ENCODE measurements at places on chromosomes 6 and 20.

DNA sequence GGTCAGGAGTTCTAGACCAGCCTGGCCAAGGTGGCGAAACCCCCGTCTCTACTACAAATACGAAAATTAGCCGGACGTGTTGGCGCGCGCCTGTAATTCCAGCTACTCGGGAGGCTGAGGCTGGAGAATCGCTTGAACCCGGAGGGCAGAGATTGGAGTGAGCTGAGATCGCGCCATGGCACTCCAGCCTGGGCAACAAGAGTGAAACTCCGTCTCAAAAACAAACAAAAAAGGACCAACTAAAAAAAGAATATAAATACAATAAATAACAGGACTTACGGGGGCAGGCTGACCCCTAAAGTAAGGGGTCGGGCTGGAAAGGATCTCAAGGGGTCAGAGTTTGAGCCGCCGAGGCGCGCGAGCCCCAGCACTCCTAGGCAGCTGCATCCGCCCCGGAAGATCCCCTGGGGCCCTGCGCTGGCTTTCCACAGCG, 509 bp upstream of the TPD52L2 start:
- DNase-seq, result no peak

- no peak for DNase-seq
Measured at GRCh38 chr6:161133963-161134362, 139.9 kb downstream of the AGPAT4 start.

DNA sequence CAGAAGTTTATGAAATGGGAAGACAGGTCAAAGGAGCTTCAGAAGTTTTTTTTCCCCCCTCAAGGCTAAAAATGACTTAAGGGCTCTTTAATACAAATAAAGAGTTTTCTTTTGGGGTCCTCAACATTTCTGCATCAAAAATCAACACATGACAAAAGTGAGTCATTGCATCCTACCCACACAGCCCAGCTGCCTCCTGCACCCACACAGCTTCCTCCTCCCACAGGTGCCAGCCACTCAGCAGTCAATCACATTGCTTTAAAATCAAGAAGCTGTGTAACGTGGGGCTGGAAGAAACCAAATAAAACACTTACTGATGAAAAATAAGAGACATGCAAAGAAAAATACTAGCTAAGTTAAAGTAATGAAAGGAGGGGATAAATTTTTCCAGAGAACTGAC, 68.5 kb downstream of the MAP3K5 start:
- DNase-seq, result no peak

DNA sequence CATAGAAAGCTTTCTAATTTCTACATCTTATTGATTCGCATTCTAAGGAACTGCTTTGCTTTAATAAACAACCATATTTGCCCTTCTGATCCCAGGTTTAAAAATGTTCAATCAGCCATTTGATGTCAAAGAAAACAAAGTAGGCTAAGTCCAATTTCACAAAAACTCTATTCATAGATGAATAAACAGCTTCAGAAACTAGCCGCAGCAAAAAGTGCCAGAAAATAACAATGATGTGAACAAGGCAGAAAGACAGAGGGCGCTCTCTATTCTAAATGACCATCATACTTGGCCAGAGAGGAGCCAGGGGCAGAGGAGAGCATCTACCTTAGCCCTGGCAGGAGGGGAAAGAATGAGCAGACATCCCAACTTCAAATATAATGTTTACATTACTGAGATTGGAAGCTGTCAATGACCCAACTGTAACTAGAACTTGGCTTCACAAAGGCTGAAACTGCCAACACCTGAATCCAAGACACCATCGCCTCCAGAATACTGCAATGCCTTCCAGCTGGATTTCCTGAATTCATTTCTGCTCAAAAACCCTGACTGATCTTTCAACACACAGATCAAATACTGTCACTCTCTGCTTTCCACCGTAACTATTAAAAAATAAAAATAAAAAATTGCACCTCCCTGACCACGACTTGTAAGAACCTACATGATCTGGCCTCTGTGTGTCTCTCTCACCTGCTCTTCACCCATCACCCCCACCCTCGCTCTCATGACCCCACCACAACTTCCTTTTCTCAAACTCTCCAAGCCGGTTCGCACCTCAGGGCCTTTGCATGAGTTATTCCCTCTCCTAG, 9.5 kb downstream of the CNKSR3 start:
- DNase-seq, result no peak

DNA sequence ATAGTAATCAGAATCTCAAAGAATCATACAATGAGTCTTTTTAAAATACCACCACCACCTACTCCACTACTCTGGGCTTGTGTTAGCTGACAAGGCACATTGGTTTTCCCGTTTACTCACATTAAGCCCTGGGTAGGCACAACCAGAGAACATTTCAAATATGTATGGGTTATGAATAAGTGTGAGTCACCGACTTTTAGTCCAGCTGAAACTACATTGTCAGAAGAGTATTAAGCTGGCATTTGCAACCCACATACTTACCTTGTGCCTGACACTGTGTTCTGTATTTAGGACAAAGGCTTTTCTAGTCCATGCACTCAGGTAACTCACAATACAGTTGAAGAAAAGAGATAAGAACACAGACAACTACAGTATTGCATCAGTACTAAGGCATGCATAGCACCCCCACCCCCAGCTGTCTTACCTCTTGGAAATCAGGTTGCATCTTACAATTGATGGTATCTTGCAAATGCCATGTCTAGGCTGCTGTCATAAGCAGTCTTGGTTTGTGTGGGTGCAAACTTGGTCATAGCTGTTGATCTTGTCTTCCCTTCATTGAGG, 40.3 kb upstream of the AHI1 start:
- peak; percentile 18 for DNase-seq

- no peak for DNase-seq
Measured at GRCh38 chr6:117463762-117464665, 18.5 kb upstream of the DCBLD1 start.

DNA sequence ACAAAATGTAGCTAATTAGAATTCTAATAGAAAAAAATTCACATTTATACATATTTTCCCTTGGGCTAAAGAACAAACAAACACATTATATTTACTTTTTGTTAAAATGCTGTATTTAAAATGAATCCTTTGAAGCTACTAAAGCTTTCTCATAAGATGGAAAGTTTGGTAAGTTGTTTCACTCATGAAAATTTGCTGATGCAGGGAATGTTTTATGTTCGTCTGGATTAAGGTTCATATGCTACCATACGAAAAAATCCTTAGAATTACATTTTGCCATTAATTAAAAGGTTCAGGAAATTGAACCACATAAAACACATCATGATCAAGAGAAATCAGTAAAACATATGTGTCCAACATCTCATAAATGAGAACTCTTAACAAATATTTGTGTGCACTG, 62.2 kb downstream of the SMLR1 start:
- no peak for DNase-seq

DNA sequence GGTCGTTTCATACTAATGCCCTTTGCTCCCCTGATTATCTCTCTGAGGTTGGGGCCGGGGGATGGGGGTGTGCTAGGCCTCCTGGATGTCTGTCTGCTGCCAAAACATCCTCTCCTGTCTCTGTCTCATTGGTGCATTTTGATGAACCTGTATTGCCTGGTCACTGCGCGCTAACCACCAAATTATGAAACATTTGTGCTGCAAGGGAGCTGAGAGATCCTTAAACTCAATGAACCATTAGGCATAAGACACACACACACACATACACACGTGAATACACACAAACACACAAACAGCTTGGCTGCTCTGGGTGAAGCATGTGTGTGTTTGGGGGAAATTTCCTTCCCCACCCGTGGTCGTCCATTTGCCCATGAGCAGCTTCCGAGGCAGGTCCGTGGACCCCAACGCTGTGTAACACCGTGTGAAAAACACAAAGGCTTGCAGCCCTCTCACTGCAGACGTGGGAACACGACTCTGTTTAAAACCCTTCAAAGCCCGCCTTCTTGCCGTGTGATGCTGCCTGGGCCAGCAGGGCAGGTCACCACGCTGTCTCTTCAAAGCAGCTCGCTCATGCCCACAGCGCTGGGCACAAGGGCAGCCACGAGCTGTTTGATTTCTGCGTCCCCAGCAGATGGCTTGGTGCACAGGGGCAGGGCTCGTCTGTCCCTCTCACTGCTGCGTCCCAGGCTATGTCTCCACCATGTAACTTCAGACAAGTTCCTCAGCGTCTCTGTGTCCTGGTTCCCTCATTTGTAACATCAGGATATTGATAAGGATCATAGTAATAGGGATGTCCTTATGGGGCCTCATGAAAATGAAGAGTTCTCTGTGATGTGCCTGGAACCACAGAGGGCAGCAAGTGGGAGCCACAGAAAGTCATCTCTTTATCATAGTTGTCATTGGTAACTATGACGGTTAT, 96.8 kb downstream of the CDH26 start:
- DNase-seq, result no peak

DNA sequence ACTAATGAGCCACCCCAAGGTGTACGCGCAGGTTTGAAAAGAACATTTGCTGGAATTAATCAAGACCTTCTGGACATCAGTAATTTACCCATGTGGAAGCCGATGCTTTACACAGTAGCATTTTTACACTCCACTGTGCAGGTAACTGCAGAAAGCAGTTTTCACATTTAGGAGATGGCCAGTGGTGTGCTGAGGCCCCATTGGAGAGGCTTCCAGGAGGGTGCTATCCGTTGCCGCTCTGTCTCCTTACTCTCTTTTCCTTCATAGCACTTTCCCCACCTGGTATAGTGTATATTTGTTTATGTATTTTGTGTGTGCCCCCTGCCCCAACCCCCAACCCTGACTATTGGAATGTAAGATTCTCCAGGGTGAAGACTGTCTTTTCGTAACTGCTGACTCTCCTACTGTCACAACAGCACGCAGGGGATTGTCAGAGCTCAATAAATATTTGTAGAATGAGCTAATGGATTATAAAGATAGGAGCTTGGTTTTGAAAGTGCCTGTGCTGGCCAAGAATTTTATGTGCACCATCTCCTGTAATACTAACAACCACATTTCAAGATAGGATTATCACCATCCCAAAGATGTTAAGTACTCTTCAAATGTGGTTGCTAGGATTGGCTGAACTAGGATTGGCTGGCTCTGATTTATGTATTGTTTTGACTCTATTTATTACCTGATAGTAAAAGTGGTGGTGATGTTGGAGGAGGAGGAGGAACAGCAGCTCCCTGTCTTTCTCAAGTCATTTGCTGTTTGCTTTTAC, 74.0 kb upstream of the GLP1R start:
- DNase-seq, result peak; percentile 22

DNA sequence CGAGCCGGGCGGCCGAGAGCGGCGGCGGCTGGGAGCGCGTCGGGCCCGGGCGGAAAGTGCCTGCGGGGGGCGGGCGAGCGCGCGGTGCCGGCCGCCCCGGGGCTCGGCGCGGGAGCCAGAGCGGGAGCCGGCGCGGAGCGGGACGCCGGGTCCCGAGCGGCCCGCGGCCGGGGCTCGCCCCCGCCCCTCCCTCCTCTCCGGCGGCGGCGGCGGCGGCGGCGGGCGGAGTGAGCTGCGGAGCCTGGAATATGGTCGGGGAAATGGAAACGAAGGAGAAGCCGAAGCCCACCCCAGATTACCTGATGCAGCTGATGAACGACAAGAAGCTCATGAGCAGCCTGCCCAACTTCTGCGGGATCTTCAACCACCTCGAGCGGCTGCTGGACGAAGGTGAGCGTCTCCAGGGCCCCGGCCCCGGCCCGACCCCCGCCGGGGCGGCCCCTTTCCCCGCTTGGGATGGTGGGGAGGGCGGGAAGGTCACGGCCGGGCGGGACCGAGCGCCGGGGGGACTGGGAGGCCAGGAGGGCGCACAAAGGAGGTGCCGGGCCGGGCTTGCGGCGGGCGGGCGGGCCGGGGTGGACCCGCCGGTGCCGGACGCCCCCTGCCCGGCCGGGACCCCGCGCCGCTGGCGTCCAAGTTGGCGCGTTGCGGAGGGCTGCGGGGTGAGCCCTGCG, 565 bp downstream of the QKI start:
- no peak for DNase-seq

GRCh38 chr20:37225146-37225545, 36.5 kb downstream of the GHRH start:
- no peak for DNase-seq

GRCh38 chr6:2549834-2550233, 200.9 kb downstream of the MYLK4 start:
- no peak for DNase-seq

DNA sequence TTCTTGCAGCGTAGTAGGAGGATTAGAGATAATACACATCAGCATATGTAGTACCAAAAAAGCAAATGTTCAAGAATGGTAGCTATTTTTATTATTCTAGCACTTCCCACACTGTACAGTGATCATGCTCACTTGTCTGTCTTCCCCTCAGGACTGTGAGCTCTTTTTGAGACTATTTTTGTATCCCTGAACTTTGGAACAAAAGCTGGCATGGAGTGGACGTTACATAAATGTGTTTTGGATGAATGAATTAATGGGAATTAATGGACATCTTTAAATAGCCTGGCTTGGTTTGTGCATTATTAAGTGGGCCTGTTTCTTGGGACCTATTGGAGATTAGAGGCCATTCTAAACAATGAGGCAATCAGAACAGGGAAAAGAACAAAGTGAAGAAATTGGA, 243.7 kb downstream of the CD83 start:
- no peak for DNase-seq

- DNase-seq, result no peak
Measured at GRCh38 chr6:150661216-150662007, 61.7 kb downstream of the PLEKHG1 start.

DNA sequence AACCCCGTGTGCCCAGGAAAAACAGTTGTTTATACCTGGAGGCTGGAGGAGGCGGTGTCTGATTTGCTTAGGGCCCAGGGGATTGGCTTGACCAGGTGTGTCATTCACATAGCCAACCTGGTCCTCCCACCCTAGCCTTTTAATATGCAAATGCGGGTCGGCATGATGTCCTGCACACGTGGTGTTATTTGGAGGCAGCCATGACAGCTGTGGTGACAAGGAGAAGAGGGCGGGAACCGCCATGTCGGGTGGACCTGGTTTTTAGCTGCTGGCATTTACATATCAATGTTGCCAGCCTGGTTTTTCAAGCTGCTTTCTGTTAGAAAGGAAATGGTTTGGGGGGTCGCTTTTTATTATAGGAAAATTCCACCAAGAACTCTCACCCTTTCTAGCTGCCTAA, 291.4 kb upstream of the QKI start:
- DNase-seq, result no peak

DNA sequence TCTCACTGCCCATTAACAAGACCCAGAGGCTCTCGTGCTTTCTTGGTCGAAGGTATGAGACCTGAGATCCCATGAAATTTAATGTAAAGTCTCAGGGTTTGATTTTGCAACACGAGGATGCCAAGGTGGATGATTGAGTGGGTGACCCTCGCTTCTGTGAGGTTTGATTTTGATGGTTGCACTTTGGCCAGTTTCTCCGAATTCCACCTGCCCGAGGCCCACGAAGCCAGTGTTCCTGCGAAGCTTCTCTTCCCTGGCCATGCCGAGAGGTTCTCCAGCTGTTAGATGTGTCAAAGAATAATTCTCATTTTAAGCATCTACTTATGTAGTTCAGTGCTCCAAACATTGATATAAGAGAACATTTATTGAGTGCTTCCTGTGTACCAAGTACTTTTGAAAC, at the start of gene KIF25:
TSS of gene KIF25 (plus strand) at position 30 of the 400 bp plus-strand sequence. CDS start 31,915 bp downstream, outside the sequence.
- no peak for DNase-seq

DNA sequence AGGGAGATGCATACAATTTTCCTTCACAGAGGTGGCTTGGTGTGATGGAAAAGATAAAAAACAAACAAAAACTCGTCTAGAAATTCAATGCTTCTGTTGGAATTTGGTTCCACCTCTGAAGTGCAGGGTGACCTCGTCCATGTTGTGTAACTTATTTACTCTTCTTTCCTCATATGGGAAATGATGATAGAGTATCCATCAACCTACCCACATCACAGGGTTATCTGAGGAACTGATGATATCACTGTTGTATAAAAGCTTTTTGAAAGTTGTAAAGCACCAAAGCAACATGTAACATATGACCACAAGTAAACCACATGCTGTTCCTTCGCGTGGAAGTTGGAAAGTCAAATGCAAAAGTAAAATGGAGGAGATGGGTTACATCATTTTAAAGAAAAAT, 212.0 kb upstream of the SGK1 start:
- DNase-seq, result peak; percentile 44

- no peak for DNase-seq
Measured at GRCh38 chr6:97187951-97188350, 95.1 kb downstream of the MMS22L start.

Measured in BJ (cell line).